CD4-positive, alpha-beta T cell treated with Interleukin-6 at 100 ng/mL for 8 hours (primary cell): ENCODE measurements at places on chromosomes 12 and 14.

DNA sequence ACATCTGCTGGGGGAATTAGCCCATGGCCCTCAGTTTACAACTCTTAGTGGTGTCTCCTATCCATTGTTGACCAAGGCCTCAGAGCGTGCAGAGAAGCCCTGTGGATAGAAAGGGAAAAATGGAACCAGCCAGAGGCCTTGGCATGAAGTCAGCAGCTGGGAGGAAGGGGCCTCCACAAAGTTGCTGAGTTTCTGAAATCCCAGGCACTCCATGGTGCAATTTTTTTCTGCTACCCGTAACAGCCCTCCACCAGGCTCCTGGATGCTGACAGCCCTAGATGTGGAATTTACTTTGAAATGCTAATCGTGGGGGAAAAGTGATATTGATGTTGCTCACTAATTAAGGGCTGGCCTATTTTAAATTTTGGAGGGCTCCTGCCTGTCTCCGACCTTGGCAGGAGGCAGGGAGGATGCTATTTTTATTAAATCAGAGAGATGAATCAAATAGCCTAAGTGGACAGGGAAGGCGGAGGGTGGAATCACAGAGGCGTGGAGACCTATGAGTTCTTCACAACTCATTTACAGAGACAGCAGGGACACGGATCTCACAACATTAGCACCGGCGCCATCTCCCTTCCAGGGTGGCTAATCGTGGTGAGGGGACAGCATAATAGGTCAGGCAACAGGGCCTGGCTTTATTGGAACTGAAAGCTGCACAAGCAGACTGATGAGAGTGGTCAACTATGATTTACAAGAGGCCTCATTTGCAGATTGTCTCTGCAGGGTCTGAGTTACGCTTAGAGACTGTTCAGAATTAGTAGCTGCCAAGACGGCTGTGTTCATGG is 99.8 kb upstream of the WSCD2 start:
- DNase-seq: no peak

DNA sequence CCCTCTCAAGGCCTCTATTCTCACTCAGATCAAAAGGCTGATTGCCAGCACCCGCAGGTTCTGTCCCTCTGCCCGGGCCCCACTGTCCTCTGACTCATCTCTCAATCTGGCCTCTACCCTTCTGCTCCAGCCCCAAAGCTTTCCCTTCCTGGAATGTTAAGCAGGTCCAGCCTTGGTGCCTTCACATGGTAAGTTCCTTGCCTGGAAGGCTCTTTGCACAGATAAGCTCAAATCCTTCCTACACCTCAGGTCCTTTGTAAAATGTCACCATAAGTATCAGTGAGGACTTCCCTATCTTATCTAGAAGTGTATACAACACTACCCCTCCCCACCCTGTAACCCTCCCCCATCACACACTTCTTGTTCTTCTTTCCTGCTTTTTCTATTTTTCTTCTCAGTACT is 22.2 kb downstream of the LPCAT3 start:
- no peak for DNase-seq

DNA sequence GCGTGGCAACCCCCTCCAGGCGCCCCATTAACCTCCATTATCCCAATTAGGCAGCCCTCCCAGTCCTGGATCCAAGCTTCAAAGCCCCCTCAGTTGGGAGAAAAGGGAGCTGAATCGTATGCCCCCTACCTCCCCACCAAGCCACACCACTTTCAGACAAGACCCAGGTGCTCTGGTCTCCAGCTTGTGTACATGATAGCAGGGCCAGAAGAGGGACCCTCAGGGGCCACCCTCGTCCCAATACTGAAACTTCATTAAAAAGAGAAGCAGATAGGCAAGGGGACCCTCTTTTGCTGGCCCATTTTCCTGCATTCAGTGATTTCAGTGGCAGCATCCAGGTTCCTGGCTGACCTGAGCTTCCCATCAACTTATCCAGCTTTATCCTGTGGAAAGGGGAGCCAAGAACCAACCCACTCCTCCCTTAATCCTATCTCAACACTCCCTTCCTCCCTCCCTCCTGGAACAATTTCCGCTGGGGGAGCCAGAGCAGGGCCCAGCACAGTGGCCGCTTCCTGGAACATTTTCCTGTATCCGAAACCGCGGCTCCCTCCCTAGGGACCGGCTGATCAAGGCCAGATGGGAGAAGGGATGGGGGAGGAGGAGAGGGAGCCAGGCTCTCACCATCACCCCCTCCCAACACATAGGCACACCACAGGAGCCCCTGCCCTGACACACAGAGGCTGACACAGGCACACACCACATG is 9.5 kb upstream of the SP7 start:
- DNase-seq: no peak

DNA sequence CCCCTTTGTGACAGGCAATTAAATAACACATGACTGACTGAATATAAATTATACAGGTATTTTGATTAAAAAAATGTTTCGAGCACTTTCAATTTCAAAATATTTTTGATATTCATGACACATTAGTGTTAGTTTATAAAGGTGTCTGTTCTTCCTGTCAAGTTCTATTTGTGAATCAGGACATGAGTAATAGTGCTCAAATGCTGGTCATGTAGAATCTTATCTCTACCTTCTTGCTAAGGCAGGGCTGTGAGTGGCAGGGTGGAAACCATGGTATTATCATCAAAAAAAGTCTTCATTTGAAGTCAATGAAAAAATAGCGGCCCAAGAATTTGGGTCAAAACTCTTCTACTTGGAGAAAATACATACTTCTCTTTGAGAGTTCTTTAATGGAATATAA is 250.2 kb downstream of the DACT1 start:
- DNase-seq: no peak

DNA sequence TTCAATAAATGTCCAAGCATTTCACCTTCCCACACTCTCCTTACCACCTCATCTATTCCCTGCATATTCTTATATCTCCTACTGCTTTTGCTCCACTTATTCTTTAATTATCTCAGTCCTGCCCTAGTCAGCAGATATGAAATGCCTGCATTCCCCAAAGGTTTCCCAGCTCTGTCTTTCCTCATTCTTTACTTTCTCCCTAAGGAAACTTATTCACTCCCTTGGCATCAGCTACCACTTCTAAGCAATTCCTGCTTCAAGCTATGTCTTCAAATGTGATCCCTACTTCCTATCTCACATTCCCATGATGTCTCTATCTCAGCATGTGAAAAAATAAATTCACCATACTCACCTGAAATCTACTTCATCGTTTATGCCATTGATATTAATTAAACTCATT is 111.8 kb downstream of the CAPZA3 start:
- DNase-seq: no peak
